ENCODE measurements at places on chromosomes 3 and 15. TPM values are rescaled to one million over a fixed set of nuclear protein-coding genes. Genes with fewer than 3 reads are reported as not detected.

- DNase-seq: no peak
Measured at GRCh38 chr3:137081711-137082110, 123.9 kb downstream of the IL20RB start.

PAK6 gene
- 1.6 TPM for total RNA-seq

DNA sequence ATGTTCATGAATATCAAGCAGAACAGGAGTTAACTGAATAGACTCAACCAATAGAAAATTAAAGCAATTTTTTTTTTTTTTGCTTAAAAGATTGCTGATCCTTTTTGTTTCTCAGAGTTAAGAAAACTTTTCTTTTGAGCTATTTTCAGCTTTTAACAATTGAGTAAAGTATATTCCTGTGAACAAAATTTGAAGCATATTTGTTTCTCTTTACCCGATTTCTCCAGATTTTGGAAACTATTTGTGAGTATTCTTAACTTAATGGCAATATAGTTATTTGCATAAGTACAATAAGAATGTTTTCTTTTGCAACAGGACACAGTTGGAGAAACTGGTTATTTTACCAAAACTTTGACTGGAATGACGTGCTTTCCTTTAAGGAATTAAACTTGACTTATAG, 53.4 kb upstream of the C15orf39 start:
- no peak for DNase-seq

CIB2 gene
- total RNA-seq: 5.2 TPM

NUTM1 gene
- total RNA-seq: not detected

Data from NCI-H460 (cell line).